ENCODE measurements at places on chromosomes 13 and 19.
A peak's percentile ranks its signal among the peaks of the same experiment; 100 is the strongest.

DNA sequence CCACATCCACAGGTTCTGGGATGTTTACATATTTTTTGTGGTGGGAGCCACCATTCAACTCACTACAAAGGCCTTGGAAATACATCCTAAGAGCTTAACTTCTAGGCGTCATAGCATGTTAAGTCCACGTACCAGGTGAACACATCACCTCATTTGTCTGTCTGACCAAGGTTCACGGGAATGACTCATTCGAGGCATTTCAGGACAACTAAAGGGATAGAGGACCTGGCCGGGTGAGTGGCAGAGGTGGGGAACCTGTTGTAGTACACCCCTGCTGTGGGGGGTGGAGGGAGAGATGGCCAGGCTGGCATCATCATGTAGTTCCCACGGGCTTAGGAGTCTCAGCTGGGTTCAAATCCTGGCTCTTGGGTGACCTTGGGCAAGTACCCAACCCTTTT lies 51.5 kb downstream of the BICRA start:
- DNase-seq, result no peak

- peak; percentile 34 for DNase-seq
Observed at GRCh38 chr19:18023622-18024251, 15.8 kb downstream of the ARRDC2 start.

DNA sequence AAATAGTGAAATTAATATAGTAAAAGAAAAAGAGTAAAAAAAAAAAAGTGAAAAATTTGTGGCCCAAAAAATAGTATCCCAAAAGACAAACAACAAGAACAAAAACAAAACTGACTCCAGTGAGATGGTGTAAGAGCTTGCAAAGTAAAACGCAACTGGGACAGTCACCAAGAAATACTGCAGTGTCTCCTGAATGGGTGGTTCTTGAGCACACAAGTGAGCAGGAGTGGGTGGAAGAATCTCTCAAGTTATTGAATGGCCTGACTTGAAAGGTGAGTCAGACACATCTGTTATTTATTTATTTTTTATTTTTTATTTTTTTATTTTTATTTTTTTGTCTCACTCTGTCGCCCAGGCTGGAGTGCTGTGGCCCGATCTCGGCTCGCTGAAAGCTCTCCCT lies 1.9 kb downstream of the ZNF493 start:
- DNase-seq, result no peak

DNA sequence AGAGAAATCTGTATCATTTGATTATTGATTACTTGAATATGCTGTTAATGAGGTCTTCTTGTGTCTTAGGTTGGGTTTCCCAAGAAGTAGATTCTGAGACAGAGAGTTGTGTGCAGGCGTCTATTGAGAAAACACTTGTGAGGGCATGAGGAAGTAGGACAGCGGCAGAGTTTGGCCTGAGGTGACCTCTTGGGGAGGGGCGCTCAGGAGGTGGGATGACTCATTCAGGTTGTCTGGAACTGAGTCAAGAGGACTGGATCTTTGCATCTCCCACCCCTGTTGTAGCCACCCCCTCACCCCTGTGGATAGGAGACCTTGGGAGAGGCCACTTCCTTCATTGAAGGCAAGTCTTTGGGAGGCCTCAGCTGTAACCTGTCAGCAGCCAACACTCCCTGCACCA lies 35.2 kb upstream of the WDFY2 start:
- no peak for DNase-seq

- no peak for DNase-seq
Observed at GRCh38 chr19:6238643-6239281, 41.0 kb downstream of the MLLT1 start.

Data from activated CD4-positive, alpha-beta T cell treated with anti-CD3 and anti-CD28 coated beads, Interleukin-2, amount 50 U/mL, for 16 hours (primary cell).